Trophoblast cell (in vitro differentiated cells and primary cell): ENCODE measurements at places on chromosomes 7 and 10.

DNA sequence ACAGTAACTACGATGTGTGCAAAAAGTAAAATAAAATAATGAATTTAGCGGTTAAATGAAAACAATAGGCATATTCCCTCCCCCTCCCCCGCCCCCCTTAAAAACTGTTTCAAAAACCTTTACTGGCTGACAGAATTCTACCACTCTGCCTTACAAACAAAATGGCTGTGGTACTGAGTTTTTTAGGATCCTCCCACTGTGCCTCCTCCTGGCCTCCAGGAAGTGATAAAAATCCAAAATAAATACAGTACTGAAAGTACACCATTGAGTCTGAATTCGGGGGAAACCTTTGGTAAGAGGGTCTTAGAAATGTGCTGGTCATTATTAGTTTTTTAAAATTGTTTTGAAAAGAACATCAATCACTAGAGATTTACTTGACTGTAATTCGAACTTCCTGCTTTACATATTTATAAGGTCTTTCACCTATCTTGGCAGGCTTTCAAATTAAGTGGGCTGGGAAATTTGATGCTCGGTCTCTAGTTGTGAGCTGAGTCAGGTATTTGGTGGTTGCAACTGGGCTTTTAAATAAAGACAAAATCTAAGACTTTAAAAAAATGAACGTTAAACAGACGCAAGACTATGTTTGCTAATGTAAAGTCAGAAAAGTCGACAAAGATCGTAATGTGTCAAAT is 32.5 kb upstream of the EPC1 start:
- DNase-seq = no peak

DNA sequence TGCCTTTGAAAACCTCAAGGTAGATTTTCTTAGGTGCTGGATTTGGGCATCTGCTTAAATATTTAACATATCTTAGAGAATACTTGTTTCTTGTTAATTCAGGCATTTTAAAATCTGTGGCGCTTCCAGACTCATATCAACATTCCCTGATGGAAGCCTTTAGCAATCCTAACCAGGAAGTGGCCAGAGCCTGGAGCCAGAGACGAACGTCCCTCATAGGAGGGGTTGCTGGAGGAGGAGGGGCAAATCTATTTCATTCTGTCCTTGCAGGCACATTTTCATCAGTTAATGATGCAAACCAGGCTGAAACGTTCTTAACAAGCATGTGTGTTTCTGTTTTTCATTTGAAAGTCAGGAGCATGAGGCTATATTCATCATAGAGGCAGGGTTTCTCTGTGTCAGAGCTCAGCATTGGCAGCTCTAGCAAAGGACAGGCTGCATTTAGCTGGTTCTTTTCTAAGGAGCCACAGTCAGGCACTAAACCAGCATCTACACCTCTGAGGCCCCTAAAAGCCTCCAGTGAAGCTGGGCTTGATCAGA is 17.8 kb upstream of the IFIT2 start:
- DNase-seq = no peak

GRCh38 chr10:1074052-1074747 is 18.0 kb downstream of the WDR37 start:
- no peak for DNase-seq

DNA sequence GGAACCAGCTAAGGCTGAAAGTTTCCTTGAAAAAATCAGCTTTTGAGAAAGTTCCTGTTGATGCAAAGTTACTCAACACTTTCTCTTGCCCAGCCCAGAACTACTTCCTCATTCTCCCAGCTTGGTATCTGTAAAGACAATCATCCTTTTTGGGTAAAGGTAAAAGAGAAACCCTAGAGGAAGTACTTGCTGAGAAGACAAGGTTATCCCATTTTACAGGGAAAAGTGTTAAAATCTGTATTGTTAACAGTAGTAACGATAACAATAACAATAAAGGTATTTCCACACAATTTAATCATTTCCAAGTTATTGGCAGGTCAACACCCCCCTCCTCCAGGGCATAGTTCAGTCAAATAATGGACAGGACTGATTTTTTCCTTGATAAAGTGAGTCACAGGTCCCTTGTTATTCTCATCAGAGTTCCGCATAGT is 2.4 kb downstream of the ALOX5 start:
- peak; percentile 40 for DNase-seq

DNA sequence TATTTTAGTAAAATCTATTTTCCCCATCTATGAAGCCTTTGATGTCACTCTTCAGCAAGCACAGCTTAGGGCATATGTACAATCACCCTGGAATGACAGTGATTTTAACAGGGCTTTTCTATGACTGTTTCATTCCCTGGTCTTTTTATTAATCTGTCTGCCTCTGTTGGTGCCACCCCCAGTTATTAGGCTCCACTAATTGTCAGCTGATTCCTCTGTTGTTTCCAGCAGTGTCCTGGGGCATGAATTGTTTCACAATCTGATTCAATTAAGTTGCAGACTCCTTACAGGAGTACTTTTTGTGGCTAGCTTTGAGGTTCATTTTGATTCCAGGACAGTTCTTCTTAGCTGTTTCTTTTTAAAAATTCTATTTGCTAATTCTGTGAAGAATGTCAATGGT is 38.6 kb downstream of the MYO3A start:
- DNase-seq = no peak

DNA sequence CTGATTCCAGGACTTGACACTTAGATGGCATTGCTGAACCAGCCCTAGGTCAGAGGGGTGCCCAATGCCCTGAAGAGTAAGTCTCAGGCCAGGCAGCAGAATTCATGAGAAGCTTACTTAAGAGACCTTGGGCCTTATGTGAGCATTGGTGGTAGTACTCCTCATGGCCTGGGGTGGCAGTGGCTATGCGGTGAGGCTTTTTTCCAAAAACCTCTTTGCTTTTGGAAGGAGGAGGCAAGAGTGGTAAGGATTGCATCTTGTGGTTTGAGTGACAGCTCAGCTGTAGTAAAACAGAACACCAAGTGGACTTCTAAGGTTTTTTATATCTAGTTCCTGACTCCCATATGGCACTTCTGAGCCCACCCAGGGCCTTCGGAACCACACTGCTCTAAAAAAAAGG is 459.0 kb upstream of the STEAP1 start:
- DNase-seq = no peak

GRCh38 chr7:37741776-37742175 is 58.2 kb downstream of the GPR141 start:
- no peak for DNase-seq
